HS-5 (cell line): ENCODE measurements at places on chromosomes 5 and 9.

DNA sequence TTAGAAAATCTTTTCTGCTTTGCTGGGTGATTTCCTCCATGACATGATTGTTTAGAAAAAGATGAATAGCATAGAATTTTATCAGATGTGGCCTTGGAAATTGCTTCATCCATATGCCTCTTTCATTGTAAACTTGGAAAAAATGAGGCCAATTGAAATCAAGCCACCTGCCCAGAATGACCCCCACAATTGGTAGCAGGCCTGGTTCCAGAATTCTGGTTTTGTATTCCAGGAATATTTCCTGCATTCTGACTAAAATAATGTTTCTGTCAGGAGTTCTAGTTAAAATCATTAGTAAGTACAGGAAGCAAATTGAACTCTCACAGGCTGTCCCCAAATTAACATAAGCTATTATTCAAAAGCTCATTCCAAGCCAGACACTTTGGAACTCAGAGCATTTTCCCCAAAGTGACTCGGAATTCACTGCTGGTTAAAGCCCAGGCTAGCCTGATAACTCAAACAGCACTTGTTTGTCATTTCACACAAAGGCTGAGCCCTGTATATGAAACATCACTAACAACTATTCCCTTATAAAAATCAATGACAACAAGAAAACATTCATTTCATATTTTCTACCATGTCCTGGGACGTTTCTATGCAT is 75.1 kb upstream of the ADCY2 start:
- no peak for DNase-seq

DNA sequence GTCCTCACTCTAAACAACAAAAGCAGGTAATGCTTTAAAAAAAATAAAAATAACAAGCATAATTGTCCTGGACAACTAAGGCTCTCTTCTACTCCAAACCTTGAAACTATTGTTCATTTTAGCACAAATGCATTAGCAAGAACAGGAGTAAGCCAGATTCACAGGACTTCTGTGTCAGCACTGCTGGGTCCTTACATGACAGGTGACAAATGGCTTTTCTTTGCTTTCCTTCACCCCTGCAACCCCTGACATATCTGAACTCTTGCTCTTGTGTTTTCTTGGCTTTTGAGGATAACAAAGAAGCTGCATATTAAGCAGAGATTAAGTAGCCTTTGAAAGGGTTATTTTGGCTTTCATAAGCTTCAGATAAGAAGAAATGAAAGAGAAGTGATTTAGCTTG is 71.1 kb downstream of the ZNF474 start:
- DNase-seq = no peak

- no peak for DNase-seq
Observed at GRCh38 chr5:157561110-157561509, 14.5 kb downstream of the ADAM19 start.

- peak; percentile 46 for DNase-seq
Observed at GRCh38 chr9:131627648-131628458, 82.5 kb downstream of the PRRT1B start.

DNA sequence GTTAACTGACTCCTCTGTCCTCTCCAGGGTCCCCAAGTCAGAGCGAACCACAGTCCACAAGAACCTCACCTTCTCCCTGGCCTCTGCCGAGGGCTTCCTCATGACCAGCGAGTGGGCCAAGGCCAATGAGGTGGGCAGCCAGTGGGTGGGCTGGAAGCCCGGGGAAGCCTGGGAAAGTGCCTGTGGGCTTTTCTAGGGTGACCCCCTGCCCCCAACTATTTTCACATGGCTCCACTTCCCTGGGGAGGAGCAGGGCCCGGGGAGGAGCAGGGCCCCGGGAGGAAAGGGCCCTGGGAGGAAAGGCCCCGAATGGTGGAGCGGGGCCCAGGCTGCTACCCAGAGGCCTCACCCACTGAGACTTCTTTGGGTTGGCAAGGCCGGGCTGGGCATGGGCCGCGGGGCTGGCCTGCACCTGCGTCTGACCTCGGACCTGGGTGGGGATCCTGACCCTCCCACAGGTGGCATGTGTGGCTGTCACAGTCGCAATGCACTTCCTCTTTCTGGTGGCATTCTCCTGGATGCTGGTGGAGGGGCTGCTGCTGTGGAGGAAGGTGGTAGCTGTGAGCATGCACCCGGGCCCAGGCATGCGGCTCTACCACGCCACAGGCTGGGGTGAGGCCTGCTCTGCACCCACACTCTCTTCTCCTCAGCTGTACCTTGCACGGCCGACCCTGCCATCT is 17.9 kb downstream of the ADGRD2 start:
- DNase-seq = no peak
